Foreskin keratinocyte (primary cell): ENCODE measurements at places on chromosomes 3 and 15. TPM values are rescaled to one million over a fixed set of nuclear protein-coding genes. Genes with fewer than 3 reads are reported as not detected.

- no peak for DNase-seq
Measured at GRCh38 chr15:79078763-79079410, 11.7 kb downstream of the RASGRF1 start.

DNA sequence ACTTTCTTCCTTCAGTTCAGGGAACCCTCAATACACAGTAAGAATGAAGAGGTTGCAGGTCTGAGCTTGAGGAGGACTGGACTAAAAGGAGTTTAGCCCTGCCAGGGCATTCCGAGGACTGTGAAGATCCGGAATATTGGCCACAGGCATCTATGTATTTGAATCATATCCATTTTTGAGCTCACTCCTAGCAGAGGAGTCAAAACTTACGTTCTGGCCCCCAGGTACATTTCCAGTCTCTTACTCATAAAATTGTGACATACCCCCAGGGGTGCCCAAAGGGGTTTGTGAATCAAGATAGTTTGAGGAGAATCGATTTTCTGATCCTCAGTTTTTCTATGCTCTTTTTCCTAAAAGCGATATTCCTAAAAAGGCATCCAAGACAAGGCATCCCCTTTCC, 27.6 kb upstream of the SRP14 start:
- peak; percentile 76 for DNase-seq

FETUB gene
- 0.07 TPM in 1 of 2 replicates, not detected in the other for total RNA-seq

CILP gene
- not detected in 2 replicates for total RNA-seq

GRCh38 chr15:53490341-53490740, 269.1 kb downstream of the WDR72 start:
- DNase-seq: no peak

- DNase-seq: no peak
Measured at GRCh38 chr3:152203652-152204051, 65.1 kb upstream of the MBNL1 start.

GRCh38 chr3:134034005-134034785, 4.5 kb upstream of the SLCO2A1 start:
- DNase-seq: peak; percentile 57

- DNase-seq: no peak
Measured at GRCh38 chr3:121997372-121997771, 24.7 kb downstream of the ILDR1 start.

GRCh38 chr3:11808231-11808630, 38.5 kb downstream of the TAMM41 start:
- no peak for DNase-seq

UNC13C gene
- not detected in 2 replicates for total RNA-seq

GRCh38 chr15:101371519-101371918, 76.5 kb upstream of the SNRPA1 start:
- DNase-seq: no peak

DNA sequence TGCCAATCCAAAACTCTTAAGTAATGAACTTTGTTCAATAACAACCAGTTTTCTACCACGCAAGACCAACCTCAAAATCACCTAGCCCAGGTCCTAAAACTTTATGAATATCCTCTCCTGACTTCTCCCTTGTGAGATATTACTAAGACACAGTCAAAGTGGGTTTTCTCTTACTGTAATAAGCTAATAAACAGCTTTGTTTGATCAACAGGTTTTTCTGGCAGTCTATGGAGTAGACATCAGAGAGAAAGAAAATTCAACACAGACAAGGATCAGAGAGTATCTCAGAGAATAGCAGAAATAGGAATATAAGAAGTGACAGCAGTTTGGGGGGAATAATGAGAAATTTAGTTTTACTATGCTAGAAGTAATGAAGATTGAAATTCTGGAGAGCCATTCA, 79.6 kb downstream of the NR2E3 start:
- no peak for DNase-seq

DNA sequence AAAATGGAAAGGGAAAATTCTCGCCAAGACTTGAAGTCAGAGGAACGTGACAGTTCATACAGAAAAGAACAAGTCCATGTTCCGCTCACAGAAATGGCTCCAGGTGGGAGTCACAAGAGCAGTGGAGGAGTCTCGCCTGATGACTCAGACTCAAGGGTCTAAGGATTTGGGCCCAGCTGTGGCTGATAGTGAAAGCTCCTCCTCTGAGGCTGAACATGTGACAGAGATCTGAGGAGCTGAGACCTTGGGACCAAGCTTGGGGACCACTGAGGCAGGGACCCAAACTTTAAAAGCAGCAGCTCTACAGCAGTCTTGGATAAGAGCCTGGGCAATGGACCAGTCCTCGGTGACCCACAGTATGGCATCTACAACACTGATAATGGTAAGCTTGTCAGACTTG, 9.3 kb upstream of the VEPH1 start:
- no peak for DNase-seq

DNA sequence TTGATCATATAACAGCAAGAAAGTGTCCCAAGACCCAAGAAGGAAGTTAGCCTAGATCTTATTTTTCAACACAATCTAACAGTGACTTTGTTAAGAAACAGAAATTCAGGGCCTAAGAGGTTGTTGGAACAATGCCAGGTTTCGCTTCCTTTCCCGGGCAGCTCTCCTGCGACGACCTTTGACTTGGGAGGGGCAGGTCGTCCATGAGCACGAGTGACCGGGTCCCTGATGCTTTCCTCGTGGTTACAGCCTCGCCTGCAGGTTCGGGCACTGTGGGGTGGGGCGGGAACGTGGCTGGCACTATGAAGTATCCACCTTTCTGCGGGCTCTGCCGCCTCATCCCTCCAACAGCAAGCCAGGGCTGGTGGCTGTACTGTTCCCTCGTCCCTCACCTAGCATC, 90.1 kb upstream of the RGMA start:
- no peak for DNase-seq

DNA sequence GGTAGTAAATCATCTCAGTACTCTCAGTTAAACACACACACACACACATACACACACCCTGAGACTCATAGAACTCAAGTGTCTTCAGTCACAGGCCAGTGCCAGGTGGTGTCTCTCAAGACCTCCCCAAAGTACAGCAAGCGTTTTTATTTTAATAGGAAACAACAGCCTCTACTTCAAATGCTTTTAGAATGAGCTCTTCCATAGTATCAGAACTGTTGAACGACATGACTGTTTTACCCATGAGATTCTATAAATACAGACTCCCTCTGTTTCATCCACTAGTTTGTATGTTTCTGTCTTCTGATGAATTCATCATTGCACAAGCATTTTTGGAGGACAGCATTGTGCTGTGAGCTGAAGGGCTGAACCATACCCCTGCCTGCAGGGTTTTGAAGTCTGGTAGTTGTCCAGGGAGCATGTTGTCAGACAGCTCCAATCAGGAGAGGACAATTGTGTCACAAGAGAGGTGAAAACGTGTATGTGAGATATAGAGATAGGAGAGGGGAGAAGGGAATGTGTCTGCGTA, 201.0 kb upstream of the BCL6 start:
- DNase-seq: no peak

- DNase-seq: no peak
Measured at GRCh38 chr3:32184187-32184730, 54.2 kb upstream of the CMTM8 start.

ALPK3 gene
- 0.11 and 0.34 TPM in 2 replicates for total RNA-seq

- DNase-seq: no peak
Measured at GRCh38 chr15:64515196-64515595, 54.8 kb downstream of the ZNF609 start.

GRCh38 chr3:153291059-153291685, 129.1 kb downstream of the RAP2B start:
- DNase-seq: no peak

KBTBD8 gene
- total RNA-seq: 4.4 and 4.5 TPM in 2 replicates

LSAMP gene
- 0.04 TPM in 1 of 2 replicates, not detected in the other for total RNA-seq

DNA sequence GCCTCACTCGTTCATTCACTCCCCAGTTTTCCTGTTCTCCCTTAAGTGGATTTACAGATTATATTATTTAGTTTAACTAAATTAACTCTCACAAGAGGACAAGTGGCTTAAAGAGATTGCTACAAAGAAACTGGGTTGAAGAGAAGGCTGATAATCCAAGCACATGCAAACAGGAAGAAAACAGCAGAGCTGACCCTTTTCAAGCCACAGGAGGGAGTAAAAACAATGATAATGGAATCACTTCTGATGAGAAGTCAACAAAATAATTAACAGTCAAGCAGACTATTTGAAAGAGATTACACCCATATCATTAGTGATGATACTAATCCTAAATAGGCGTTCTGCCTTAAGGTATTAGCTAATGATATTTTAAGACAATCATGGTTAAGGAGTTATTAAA, 31.7 kb downstream of the BOC start:
- DNase-seq: no peak

FMN1 gene
- 1.7 TPM in 2 replicates for total RNA-seq

- DNase-seq: peak; percentile 26
Measured at GRCh38 chr3:152835601-152836102, 721 bp downstream of the P2RY1 start.

- no peak for DNase-seq
Measured at GRCh38 chr3:59443618-59444293, 393.9 kb upstream of the CFAP20DC start.

DNA sequence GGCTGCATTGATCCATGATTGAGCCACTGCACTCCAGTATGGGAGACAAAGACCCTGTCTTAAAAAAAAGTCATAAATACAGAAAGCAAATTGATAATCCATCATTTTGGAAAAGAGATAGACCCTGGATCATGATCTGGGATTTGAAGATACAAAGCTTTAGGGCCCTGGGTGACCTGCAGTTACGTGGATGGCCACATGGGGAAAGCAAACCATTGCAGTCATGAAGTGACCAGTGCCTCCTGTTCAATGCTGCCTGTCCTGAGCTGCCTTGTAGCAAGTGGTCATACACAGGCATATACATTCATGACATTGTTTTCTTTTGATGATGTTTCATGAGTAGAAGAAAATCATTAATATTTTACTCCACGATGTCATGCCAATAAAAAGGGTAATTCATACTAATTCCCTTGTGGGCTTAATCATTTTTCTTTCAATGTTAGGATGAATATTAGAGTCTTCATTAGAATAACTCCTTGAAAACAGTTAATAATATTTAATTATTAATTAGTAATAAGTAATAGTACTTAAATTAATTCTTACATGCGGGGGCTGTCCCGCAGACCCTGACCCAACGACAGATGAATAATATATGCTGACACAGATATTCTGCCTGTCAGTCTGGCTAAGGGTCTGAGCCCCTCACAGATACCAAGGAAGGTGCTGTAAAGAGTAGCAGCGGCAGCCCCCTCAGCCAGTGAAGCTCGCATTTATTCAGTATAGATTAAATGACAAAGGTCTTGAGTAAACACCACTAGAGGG, 109.0 kb upstream of the UNC13C start:
- no peak for DNase-seq

- peak; percentile 43 for DNase-seq
Measured at GRCh38 chr3:58307639-58308215, 1.4 kb downstream of the HTD2 start.

DNA sequence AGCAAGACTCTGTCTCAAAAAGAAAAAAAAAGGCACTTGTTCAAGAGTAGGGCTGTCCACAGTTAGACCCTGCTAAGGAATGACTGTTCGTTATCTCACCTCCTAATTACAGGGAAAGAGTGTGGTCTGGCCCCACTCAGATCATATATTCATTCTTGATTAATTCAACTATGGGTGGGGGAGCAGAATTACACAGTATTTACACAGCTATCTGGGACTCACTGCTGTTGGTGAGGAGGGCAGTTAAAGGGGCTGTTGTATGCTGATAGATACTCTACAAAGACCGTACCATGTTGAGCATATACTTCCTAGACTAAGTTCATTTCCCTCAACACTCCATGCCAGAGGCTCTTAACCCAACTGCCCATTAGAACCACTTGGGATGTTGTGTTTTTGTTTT, 3.8 kb upstream of the ZNF620 start:
- no peak for DNase-seq

- DNase-seq: no peak
Measured at GRCh38 chr3:149314807-149315578, 18.4 kb downstream of the TM4SF18 start.

DNA sequence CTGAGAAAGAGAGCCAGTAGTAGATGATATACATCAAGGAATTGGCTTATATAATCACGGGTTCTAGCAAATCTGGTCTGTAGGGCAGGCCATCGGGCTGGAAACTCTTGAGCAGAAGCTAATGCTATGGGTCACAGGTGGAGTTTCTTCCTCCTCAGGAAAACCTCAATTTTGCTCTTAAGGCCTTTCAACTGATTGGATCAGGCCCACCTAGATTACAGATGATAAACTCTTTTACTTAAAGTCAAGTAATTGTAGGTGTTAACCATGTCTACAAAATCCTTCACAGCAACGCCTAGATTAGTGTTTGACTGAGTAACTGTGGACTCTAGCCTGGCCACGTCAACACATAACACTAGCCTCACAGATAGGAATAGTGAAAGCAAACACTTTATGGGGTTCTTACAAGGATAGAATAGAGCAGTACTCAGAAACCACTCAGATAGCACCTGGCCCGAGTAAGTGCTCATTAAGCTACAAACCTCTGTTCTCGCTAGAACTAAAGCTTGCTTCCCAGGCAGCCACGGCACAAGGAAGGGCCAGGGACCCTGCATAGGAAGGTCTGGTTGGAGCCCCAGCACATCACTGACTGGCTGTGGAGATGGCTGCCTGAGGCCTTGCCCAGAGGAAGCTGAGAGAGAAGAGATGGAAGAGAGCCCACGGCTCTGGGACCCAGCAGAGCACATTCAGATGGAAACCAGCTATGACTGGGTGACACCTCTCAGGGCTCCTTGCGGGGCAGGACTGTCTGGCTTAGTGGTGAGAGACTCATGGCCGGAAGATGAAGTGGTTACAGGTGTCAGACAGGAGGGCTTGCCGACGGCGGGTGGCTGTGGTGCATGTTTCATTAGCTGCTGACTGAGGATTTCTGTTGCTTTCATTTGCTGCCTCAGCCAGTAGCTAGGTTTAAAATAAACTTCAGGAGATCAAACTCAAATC, 202.5 kb upstream of the TLE3 start:
- no peak for DNase-seq

DNA sequence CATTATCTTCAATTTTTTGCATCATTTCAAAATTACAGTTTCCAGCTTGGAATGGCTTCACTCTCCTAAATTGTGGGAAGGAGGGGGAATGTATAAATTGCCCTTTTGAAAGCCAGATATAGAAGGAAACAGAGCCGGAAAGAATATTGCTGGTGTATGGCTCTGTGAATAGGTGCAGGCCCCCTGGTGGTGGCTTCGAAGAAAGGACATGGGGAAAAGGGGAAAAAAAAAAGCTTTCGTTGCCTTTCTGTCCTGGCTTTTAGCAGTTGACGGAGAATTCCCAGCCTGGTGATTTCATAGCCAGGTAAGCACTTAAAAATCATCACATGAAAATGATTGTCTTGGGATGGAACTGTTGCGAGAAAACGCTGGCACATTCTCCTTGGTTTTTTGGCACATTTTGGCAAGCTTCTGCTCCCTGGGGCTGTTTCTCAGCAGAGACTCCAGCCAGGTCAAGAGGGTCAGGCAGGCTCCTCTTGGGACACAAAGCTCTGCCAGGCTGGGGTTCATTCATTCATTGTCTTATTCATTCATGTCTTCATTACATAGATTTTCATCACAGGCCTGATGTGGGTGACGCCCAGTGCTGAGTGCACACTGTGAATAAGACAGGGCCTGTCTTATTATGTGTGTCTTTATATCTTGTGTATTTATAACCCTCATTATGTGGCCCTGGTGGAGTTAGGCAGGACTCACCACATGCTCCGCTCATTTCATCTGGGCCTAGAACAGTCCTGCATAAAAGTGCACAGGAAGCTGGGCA, 300.0 kb upstream of the TPM1 start:
- peak; percentile 78 for DNase-seq

GRCh38 chr15:44536302-44536961, 515 bp upstream of the EIF3J start:
- DNase-seq: peak; percentile 62

GRCh38 chr3:118970819-118971218, 63.8 kb downstream of the IGSF11 start:
- DNase-seq: no peak
